Mesothelial cell of epicardium (in vitro differentiated cells): ENCODE measurements at places on chromosomes 11 and 22.
A peak's percentile ranks its signal among the peaks of the same experiment; 100 is the strongest.

DNA sequence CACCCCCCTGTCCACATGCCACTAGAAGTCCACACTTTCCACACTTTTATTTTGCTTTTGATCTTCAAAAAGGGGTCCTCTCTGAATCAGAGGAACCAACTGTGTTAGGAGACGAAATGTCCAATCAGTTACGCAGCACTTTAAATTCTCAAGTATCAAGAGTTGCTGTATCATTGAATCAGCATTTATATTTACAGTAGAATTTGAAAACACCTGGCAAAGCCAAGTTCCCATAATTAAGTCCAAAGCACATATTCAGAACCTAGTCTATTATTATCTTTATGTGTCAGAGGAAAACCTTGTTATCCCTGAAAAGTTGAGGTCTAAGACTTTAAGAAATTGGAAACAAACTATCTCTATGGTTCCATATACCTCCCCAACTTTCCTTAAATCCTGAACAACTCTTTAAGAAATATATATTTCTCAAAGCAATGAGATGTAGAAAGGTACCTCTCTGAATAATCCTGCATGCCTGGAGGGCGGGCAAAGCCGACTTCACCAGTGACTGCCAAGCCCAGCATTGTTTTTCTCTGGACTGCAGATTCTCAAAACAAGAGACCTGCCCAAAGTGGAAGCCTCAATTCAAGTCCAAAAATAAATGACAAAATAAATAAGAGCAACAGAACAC lies 75.9 kb upstream of the ARFGAP3 start:
- no peak for DNase-seq

GRCh38 chr11:3136546-3137455 lies 28.3 kb downstream of the OSBPL5 start:
- peak; percentile 10 for DNase-seq

- DNase-seq: no peak
These were observed 450.4 kb upstream of the LARGE1 start for GRCh38 chr22:34370711-34371110.

GRCh38 chr11:93652679-93653078 lies 8.8 kb upstream of the CEP295 start:
- no peak for DNase-seq

DNA sequence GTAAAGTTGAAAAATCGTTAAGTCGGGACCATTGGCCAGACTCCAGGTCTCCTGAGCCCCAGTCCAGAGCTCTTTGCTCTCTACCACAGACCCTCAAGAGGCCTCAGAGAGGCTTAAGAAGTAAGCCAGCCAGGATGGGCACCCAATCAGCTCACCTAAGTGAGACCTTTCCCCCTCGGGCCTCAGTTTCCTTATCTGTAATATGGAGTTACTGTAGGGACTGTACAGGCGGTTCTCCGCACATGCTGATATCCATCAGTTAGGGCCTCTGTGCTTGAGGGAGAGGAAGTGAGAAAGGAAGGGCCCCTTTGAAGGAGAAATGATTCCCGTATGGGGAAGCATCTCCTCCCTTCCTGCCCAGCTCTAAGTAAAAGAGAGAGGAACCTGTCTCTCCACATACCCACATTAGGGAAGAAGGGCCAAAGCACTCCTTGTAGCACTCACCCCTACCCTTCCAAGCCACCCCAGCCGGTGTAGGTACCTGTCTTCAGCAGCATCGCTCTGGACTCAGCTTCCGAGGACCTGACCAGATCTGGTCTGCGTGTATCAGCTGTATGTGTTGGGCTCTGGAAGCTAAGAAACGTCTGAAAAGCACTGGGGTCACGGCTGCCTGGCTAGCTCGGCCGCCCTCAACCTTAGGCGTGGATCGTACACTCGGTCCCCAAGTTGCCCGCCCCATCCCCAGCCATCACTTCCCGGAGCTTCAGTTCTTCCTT lies 653 bp downstream of the NAGA start:
- DNase-seq: no peak
